ENCODE measurements at places on chromosomes 2 and 18.

- no peak for DNase-seq
Observed at GRCh38 chr2:165674780-165675179, 119.3 kb downstream of the GALNT3 start.

DNA sequence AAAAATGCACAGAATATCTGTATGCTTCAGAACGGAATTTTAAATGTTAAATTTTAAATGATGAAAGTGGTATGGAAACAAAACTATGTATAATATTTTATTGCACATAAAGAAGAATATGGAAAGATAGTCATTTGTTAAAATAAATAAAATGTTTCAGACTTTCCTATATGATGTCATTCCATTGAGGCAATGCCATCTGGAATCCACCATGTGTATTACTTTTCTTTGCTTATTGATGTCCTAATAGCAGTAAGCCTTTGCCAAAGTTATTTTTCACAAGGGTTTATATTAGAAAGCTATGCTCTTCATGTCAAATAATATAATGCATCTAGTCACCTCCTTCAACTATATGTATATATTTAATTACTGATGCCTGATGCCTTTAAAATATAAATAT lies 601.6 kb upstream of the PKDCC start:
- no peak for DNase-seq

DNA sequence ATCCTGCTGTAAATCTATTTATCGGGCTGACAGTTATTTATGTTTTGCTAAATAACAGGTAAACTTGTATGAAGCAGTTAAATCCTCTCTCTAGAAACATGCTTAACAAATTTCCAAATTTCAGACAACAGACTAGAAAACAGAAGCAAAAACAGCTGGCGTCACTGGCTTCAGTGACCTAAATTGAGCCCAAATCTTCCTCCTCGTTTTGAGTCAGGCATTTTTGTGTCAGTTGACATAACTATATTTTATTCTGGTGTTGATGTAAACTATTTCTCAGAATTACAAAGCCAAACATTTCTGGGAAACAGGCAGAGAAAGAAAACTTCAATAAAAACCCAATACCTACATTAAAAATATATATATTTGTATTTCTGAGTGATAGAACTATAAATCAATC lies 21.7 kb downstream of the RBMS1 start:
- peak; percentile 76 for DNase-seq

DNA sequence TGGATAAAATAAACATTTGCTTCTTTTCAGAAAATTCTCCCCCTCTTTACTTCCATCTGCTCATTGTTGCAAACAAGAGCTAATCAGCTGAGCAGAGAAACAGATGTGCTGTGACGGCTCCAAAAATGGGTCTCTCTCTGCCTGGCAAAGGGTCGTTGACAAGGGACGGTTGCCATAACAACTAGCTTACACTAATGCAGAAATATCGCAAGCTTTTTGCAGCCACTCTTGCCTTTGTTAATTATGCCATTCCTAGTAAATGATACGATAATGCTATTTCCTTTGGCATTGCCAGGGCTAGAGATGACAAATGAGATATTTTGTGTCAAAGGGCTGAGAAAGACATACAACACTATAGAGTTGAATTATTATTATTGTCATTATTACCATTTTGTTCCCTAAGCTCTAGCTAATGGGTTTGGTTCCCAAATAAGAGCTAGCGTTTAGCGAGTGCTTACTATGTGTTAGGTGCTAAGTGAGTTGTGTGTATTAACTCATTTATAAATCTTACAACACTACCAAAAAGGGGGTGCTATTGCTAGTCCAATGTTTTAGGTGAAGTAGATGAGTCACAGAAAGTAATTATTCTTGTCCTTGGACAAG lies 46.8 kb downstream of the MYO3B start:
- DNase-seq, result no peak

DNA sequence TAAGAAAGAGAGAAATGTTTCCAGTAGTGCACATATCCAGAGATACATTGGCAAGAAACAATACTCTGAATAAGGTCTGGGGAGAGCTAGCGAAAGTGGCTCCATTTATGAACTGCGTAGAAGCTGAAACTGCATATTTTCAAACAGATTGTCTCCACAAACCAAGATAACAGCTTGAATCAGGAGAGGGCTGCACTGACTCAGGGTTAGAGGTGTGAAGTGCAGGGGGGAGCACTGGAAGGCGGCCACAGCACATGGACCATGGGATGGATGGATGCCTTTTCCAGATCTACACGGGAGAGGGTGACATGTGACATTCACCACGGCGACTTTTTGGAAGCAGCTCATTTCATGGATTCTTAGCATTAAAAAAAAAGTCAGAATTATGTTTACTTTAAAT lies 729.4 kb downstream of the RNF144A start:
- DNase-seq, result no peak

GRCh38 chr18:78924301-78924700 lies 55.3 kb upstream of the SALL3 start:
- DNase-seq, result no peak

DNA sequence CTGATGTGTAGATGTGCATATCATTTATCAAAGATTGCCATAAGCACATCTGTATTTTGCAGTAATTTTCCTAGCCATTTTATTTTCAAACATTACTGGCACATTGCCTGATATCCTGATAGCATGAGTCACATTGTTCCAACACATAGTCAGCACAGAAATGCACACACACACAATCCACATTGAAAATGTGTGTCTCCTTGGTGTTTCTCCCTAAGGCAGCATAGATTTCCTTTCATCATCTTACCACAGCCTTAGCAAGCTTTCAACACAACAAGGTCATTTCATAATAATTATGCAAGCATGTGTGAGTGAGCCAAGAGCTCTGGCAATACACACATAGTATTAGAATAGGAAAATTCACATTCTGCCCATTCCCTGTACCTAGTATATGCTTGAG lies 245.4 kb upstream of the MEIS1 start:
- DNase-seq, result no peak

- peak; percentile 25 for DNase-seq
Observed at GRCh38 chr18:23397907-23398306, 55.2 kb upstream of the RIOK3 start.

DNA sequence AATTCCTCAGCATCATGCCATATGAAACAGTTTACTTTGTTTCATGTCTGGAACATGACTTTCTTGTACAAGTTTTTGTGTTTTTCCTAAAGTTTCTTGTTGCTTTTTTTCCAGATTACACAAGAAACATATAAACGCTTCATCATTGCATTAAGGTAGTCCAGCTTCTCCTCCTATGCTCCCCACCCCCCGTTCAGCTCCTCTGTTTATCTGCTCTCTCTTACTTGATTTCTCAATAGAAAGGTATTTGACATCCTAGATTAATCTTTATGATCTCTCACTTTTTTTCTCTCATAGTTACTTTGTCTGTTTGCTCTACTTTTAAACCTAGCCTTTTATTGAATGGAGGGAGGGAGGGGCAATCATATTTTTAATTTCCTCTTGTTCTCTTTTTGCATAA lies 25.4 kb downstream of the SLC40A1 start:
- DNase-seq, result no peak

GRCh38 chr2:225025917-225026571 lies 16.2 kb downstream of the DOCK10 start:
- peak; percentile 45 for DNase-seq
